ENCODE measurements at places on chromosomes 16 and 17. TPM values are rescaled to one million over a fixed set of nuclear protein-coding genes. Genes with fewer than 3 reads are reported as not detected.

DNA sequence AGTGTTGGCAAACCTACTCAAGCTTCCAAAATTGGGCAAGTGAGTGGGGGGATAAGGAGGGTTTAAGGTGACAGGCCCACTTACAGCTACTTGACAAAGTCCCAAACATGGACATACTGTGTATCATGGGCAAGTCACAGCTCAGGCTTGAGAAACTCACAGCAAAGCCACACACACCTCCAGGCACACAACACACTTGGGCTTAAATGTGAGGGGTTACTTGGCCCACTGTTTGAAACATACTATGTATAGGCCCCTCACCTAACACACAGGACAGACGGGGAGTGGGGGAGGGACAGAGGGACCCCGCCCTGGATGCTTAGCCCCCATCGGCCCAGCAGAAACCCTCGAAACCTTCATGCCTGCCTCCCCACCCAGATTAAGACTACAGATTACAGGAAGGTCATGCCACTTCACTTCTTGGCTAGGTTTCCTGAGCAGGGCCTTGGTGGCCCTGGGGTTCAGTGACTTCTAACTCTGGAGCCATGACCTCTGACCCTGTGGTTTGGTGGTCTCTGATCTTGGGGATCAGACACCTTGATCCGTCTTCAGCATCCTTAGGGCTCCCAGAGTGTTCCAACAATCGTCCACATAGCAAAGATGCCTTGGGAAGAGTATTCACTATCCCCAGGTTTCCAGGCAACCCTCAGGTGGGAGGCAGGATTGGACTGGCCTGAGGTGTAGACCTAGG, 2.3 kb upstream of the SAMD14 start:
- no peak for DNase-seq

Gene TMEM220
- total RNA-seq = not detected

DNA sequence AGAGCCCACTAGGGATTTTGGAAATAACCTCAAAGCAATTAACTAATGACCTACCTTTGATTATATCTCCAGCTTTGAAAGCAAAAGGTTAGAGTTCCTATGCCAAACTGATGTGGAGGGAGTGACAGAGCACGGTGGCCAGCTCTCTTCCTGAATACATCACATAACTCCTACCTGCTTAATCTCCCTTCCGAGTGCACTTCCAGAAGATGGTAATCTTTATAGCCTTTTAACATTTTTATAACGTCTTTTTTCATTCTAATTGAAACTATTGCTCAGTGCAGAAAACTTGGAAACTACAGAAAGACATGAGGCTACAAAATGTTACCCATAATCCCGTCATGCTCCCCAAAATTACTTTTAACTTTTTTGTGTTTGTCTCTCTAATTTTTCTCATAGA, 110.5 kb upstream of the COX10 start:
- DNase-seq = no peak

Gene ZG16
- not detected for total RNA-seq
